Activated CD4-positive, alpha-beta T cell treated with anti-CD3 and anti-CD28 coated beads, Interleukin-2, amount 50 U/mL, for 48 hours (primary cell): ENCODE measurements at places on chromosomes 4 and X.

GRCh38 chr4:113979148-113979904 lies at the start of gene ARSJ:
Gene ARSJ, minus strand, starts transcription at chr4:113979647. Its CDS starts 813 bp downstream, at chr4:113978834.
- DNase-seq = peak; percentile 26

- DNase-seq = no peak
Measured at GRCh38 chr4:169933531-169933930, 92.7 kb downstream of the MFAP3L start.

DNA sequence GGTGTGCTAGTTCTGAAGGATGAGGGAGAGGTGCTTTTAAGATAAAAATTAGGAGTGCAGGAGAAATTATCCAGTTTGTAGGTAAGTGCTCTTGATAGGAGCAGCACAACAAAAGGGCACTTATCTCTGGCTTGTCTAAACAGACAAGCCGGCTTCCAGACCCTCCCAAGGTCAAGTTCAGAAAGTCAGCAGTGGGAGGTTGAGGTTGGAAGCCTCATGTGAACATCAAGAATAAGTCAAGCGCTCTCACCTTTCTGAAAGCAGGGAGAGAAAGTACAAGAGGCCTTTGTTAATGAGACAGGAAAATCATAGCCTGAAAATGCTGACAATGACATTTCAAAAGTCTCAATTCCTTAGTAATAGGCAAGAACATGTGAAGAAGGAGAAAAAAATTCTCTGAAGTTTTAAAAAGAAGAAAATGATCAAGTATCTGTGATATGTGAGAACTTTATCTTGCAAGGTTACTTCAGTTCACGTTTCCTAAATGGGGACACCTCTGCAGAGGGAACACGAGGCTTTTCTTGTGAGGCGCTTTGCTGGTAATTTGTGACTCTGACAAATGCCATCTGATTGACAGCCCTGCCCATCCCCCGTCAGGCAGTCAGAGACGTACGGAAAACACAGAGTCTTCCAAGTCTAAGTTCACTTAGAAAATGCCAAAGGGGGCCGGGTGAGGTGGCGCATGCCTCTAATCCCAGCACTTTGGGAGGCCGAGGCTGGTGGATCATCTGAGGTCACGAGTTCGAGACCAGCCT lies 62.2 kb downstream of the TIGD2 start:
- no peak for DNase-seq

- peak; percentile 8 for DNase-seq
Measured at GRCh38 chrX:55908661-55909212, 191.2 kb downstream of the RRAGB start.

DNA sequence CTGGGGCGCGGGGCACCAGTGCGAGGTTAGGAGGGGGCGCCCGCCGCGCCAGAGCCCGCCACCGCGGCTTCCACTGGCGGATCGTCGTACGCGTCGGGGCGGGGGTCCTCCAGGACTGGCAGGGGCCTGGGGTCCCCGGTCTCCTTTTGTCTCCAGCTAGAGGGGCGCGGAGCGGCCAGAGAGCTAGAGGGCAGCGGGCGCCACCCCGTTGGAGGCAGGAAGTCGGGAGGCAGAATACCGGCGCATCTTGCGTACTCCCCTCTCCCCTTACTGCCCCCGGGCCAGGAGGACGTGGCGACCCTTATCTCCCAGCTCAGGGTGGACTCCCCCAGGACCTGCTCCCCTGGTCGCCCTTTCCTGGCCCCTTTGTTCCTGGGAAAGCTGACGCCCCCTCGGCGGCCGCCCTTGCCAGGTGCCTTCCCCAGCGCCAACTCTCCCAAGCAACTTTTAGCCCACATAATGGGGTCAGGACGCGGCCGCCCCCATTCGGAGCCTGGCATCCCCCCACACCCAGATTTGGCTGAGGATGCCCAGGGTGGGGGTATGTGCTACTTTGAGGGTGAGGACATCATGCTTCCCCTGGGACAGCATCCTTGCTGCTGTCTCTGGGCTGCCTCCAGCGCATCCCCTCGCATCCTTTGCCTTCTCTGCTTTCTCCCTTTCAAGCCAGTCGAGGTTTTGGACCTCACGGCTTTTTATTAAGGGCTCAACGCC lies 933 bp downstream of the CNKSR2 start:
- DNase-seq = no peak

GRCh38 chr4:74085669-74086068 lies 13.3 kb downstream of the CXCL2 start:
- no peak for DNase-seq

DNA sequence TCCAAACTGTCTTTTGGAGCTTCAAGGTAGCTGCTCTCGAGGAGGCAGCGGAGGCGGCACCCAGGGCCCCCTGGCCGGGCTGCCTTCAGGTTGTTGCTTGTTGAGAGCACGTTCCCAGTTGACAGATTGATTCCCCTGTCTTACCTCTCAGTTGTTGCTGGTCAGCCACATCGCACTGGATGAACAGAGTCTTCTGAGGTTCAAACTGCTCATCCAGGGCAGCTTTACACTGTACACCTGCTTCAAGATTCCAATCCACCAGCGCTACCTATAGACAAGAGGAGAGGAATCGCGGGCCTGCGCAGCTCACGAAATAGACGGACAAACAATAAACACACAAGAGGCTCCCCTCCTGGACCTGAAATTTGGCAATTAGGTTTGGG lies 497 bp downstream of the HPGD start:
- DNase-seq = peak; percentile 8

DNA sequence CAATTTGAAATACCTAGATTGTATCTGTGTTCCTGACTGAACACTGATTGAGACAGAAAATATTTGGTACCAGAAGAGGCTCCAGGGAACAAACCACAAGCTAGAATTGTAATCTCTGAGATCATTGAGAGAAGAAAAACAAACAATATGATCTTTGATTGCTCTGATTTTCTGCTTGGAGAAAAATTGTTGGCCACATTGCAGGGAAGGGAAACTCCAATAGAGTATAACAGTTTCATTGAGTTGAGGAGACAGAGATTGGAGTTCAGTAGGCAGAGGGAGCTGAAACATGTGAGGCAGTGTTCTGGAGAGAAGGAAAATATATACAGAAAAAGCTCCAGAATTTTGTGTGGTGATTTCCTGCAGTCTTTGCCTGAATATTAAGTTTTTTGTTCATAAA lies 158.2 kb downstream of the C4orf33 start:
- DNase-seq = no peak

DNA sequence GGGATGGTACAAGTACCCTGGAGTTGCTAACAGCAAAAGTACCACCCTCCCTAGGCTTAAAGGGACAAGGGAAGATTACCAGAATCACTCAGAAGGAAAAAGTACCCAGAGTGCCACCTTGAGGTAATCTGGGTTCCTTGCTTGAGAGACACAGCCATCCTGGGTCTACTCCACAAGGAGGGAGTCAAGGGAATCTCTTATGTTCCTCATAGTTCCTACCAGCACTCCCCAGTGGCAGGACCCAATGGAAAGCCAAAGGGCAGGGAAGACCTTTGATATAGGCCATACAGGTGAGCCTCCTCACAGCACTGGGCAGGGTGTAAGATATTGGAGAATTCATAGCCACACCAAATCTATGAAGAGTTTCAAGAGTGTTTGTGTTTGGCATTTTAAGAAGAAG lies 5.7 kb downstream of the IL2 start:
- DNase-seq = peak; percentile 45

DNA sequence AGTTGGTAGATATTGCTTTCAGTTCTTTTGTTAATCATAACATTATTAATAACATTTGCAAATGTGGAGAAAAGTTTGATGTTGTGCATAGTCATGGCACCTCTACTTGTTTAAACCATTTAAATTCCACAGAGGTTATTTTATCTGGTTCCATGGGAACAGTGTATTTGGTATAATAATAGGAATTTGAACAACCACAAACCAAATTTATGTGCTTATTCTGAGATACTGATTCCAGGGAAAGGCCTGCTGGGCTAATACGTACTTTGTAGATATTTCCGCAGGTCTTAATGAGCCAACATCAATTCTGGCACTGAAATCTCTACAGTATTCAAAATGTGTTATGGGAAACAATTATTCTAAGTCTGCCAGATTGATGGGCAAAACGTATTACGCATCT lies 319.0 kb downstream of the DKK2 start:
- no peak for DNase-seq

- DNase-seq = no peak
Measured at GRCh38 chr4:33437406-33437805, 2717.2 kb downstream of the PCDH7 start.

- no peak for DNase-seq
Measured at GRCh38 chrX:56026815-56027214, 205.3 kb upstream of the KLF8 start.

DNA sequence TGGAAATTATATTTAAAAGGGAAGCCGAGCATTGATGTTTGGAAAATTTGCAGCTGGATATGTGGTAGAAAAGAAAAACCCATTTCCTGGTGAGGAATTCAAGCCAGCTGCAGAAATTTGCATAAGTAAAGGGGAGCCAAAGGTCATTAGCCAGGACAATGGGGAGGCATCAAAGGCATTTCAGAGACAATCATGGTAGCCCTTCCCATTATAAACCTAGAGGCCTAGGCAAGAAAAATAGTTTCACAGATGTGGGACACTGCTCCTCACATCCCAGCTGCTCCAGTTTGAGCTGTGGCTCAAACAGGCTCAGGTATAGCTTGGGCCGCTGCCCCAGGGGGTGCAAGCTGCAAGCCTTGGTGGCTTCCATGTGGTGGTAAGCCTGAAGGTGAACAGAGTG lies 35.8 kb downstream of the NAP1L3 start:
- no peak for DNase-seq

GRCh38 chr4:7564242-7564641 lies 129.5 kb upstream of the PSAPL1 start:
- no peak for DNase-seq

GRCh38 chrX:45715748-45716147 lies 515.1 kb upstream of the DIPK2B start:
- no peak for DNase-seq

DNA sequence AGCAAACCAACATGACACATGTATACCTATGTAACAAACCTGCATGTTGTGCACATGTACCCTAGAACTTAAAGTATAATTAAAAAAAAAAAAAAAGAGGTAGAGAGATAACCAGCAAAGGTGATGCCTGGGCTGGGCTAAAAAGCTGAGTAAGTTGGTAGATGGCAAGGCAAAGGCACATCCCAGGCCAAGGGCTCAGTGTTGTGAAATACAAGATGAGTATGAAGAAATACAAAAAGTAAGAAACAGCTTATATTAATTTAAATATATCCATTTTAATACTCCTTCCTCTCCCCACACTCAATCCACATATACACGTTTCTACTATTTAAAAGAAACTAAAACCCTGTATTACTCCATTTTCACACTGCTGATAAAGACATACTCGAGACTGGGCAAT lies 25.8 kb downstream of the TEC start:
- DNase-seq = no peak

GRCh38 chr4:26839534-26839951 lies 21.1 kb upstream of the STIM2 start:
- DNase-seq = no peak

DNA sequence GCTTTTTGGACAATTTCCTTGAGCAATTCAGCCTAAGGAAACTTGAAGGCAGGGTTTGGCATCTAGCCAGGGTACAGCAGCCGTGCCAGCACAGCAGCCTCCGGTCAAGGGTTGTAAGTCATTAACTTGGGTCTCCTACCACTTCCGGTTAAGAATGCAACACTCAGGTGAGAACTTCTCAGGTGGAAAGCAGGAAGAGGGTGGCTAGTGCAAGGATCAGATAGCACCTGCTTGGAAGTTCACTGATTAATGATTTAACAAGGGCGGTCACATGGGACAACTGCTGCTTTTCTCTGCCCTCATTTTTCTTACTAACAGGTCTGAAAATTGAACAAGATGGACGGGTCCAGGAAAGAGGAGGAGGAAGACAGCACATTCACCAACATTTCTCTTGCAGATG lies 30.1 kb upstream of the SCOC start:
- no peak for DNase-seq

DNA sequence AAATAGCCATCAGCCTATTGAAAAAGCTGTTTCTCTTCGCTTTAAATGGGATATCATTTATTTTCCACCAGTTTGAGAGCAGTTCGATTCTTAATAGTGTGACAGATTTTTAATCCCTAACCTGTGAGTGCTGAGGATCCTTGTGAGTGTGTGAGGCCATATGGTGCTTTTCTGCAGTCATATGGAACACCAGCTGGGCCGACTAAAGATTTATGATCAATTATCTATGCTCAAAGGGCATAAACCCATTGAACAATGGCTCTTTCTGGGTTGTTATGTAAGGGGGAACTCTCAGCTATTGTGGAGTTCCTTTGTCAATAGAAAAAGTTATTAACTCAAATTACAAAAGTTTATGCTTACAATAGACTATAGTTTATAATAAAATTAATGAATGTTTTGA lies 1003.6 kb downstream of the FAT4 start:
- DNase-seq = no peak

GRCh38 chr4:71026086-71026485 lies 32.6 kb downstream of the DCK start:
- no peak for DNase-seq
